Omental fat pad (tissue), 4 donors: ENCODE measurements at places on chromosomes 7 and 10. TPM values are rescaled to one million over a fixed set of nuclear protein-coding genes. Genes with fewer than 3 reads are reported as not detected.

DNA sequence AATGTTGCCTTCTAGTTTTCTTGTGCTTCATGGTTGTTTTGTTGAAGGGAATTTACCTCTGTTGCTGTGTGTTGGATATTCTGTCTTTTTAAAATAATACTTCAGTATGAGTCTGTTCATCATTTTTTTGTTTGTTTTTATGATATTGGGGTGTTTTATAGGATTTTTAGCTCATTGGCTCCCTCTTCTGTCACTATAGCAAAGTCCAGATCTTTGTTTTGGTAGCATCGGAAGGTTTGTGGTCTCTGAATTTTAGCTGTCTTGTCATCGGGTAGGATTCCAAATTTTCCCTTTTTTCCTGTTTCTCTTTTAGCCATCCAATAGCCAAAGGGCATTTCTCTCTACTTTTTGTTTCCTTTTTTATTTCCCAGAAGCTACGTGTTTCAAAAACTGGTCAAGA is 91.4 kb downstream of the EXOC4 start:
- no peak for DNase-seq

DNA sequence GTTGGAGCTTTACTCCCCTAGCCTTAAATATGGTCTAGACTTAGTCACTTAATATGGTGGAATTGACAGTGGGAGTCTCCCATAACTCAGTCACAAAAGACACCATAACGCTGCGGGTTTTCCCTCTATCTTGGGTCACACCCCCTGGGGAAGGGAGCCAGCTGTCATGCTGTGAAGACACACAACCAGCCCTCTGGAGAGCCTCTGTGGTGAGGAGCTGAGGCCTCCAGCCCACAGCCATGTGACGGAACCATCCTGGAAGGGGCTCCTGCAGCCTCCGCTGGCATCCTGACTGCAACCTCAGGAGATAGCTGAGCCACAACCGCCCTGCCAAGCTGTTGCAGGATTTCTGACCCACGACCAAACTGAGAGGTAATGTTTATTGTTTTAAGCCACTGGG is 37.9 kb downstream of the PAXIP1 start:
- no peak for DNase-seq

DNA sequence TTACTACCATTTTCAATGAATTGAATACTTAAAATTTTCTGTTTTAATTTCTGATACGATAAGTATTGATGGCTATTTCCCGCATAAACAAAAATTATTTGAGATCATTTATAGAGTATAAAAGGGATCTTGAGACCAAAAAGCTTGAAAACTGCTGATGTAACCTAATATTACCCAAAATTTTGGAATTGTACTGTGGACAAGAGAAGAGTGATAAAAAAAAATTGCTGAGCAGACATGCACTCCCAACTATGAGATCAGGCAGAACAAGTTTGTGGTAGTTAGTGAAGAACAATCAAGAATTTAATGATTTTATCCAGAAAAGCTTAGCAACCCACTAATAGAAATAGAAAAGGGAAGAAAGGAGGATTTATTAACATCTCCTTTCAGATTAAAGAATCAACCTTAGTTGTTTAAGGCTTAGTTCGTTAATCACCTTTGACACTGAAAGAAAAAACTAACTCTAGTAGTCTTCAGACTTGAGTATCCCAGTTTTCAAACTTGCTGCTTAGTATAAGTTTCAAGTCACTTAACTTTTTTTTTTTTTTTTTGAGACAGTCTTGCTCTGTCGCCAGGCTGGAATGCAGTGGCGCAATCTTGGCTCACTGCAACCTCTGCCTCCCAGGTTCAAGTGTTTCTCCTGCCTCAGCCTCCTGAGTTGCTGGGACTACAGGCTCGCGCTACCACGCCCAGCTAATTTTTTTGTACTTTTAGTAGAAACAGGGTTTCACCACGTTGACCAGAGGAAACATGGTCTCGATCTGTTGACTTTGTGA is 50.6 kb upstream of the ZC3HAV1 start:
- no peak for DNase-seq

- DNase-seq = no peak
These were observed 29.0 kb downstream of the AGAP3 start for GRCh38 chr7:151115121-151115835.

GRCh38 chr7:127018889-127019288 is 233.9 kb downstream of the GRM8 start:
- DNase-seq = no peak

GRCh38 chr10:26095781-26096180 is 120.8 kb upstream of the GAD2 start:
- DNase-seq = no peak

- DNase-seq = no peak
These were observed 465.7 kb downstream of the AUTS2 start for GRCh38 chr7:70063927-70064326.

GRCh38 chr7:91235211-91235832 is 28.9 kb upstream of the FZD1 start:
- DNase-seq = no peak

- no peak for DNase-seq
These were observed 75.9 kb downstream of the NRBF2 start for GRCh38 chr10:63208986-63209385.

DNA sequence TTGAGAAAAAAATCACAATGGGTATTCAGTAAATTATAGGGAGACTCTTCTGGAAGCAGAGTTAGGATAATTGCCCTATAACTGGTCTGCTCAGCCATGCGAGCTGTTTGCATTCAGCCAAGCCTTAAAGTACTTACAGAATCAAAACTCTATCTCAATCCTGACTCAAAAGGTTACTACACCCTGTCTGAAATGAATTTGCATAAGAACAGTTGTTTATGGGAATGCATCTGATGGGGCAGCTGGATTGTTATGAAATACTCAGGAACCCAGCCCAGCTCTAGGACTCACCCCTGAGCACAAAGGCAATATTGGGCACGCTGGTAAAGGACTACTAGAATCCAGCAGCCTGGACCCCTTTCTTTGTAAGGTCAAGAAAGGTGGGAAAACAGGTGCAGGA is 38.8 kb downstream of the AKR1B15 start:
- no peak for DNase-seq

DNA sequence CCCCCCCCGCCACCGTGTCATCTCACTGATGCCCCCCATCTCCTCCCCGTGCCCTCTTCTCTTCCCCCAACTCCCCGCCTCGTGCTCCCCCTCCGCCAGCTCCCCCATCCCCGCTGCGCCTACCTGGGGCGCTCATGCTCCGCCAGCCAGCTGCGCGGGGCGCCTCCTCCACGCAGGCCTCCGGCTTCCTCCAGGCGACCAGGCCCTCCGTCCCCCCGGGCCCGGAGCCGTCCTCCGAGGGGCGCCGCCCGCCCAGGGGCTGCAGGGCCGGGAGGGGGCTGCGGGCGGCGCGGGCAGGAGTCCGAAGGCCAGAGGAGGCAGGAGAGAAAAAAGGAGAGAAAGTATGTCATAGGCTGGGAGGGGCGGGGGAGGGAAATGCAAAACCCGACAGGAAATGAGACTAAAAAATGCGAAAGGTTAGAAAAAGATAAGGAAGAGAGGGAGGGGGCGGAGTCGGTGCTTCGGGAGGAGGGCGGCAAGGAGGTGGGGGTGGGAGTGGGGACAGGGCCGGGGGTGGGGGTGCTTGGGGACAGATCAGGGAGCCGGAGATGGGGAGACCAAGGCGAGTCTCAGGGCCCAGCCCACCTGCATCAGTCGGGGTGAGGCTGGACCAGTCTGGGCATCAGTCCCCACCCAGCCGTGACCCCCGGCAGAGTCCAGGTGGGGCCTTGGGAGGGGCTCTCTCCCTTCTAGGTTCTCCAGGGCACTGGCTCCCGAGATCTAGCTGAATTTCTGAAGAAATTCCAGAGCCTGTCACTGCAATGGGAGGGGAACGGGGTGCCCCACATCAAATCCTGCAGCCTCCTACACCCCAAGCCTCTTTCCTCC is at the start of gene CARD11:
CARD11 (minus strand) TSS at position 324 of the 828 bp plus-strand sequence. CDS start 85,361 bp downstream, outside the sequence.
- DNase-seq = no peak

GRCh38 chr10:26503911-26504310 is 65.8 kb downstream of the APBB1IP start:
- no peak for DNase-seq

DNA sequence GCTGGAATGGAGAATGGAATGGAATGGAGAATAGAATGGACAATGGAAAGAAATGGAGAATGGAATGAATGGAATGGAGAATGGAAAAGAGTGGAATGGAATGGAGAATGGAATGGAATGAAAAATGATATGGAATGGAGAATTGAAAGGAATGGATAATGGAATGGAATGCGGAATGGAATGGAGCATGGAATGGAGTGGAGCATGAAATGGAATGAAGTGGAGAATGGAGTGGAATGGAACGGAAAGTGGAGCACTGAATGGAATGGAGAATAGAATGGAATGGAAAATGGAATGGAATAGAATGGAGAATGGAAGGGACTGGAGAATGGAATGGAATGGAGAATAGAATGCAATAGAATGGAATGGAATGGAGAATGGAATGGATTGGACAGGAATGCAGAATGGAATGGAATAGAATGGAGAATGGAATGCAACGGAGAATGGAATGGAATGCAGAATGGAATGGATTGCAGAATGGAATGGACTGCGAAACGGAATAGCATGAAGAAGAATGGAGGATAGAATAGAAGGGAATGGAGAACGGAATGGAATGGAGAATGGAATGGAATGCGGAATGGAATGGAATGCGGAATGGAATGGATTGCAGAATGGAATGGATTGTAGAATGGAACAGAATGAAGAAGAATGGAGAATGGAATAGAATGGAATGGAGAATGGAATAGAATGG is 89.4 kb downstream of the NSUN6 start:
- no peak for DNase-seq

DNA sequence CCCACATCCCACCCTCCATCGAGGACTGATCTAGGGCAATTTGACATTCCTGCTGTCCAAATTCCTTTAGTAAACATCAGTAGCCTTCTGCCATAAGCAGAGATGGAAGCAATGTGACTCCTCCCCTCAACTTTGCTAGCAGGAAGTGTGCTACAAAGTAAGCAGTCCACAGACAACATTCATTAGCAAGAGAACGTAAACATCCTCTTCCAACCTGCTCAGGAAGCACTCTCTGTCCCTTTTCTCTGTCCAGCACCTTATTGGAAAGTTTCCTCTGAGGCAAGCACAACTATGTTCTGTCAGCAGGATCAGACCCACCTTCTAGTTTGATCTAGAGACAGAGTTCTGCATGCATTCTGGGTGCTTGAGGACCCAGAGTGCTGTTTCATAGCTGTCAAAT is 48.1 kb upstream of the LRGUK start:
- no peak for DNase-seq

The SEMA3A gene
- total RNA-seq = 5.0 TPM

The CLCN1 gene
- not detected for total RNA-seq

The CRYGN gene
- not detected for total RNA-seq

The KNDC1 gene
- 1.6 TPM for total RNA-seq

The MNX1 gene
- total RNA-seq = not detected

The AEBP1 gene
- 64.9 TPM for total RNA-seq
